Muscle of leg (tissue), 16 donors: ENCODE measurements at places on chromosomes 5 and 9. TPM values are rescaled to one million over a fixed set of nuclear protein-coding genes. Genes with fewer than 3 reads are reported as not detected.
A peak's percentile ranks its signal among the peaks of the same experiment; 100 is the strongest.

Gene ZFP2
- 2.9 TPM for total RNA-seq

GRCh38 chr9:75130621-75131230 is 42.4 kb downstream of the OSTF1 start:
- peaks cover 10% of the 10 kb centered on the region for H3K36me3 ChIP-seq
- no peaks in the 10 kb centered on the region for H3K27me3 ChIP-seq
- H3K27ac ChIP-seq: no peak overlapping the region
- no peak overlapping the region for H3K4me3 ChIP-seq
- DNase-seq: no peak

DNA sequence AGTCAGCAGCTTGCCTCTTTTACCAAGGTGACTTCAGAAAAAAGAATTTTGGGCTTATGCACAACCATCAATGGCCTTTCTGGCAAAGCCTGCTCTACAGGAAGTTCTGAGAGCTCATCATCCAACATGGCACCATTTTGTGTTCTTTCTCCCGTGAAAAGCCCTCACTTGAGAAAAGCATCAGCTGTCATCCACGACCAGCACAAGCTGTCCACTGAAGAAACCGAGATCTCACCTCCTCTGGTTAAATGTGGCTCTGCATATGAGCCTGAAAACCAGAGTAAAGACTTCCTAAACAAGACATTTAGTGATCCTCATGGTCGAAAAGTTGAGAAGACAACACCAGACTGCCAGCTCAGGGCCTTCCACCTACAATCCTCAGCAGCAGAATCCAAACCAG is 111.2 kb downstream of the SNCAIP start:
- no peak overlapping the region for H3K4me3 ChIP-seq
- peaks cover 6% of the 10 kb centered on the region for H3K4me1 ChIP-seq
- H3K27me3 ChIP-seq: no peaks in the 10 kb centered on the region
- H3K27ac ChIP-seq: no peak overlapping the region
- DNase-seq: no peak
- H3K36me3 ChIP-seq: no peaks in the 10 kb centered on the region

GRCh38 chr5:112491257-112491656 is 72.2 kb upstream of the EPB41L4A start:
- DNase-seq: no peak
- H3K36me3 ChIP-seq: no peaks in the 10 kb centered on the region
- no peak overlapping the region for H3K27ac ChIP-seq
- no peaks in the 10 kb centered on the region for H3K4me1 ChIP-seq
- H3K4me3 ChIP-seq: no peak overlapping the region

DNA sequence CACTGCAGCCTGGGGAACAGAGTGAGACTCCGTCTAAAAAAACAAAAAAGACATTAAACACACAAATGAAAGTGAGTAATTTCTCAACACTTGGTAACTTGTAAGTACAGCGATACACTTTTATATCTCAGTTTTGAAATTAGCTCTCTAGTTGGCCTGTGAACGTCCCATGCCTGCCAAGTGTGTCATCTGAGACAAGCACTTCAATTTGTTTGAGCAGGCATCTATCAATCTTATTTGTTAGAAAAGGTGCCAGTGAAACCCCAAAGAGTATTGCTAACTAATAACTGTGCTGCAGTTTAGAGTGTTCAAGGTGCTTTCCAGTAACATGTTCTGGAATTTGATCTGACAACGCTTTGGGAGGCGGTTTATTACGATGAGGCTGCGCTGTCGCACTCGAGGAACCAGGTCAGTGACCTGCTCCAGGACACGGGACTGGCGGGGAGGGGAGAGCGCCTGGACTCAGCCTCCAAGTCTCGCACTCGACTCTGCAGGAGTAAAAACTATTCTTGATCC is 1.1 kb upstream of the SPIN1 start:
- H3K36me3 ChIP-seq: peaks cover 5% of the 10 kb centered on the region
- peaks cover 6% of the 10 kb centered on the region for H3K4me1 ChIP-seq
- peak; percentile 62 for DNase-seq
- H3K4me3 ChIP-seq: peak overlapping the region; percentile 82

- H3K4me3 ChIP-seq: no peak overlapping the region
- DNase-seq: no peak
- no peak overlapping the region for H3K27ac ChIP-seq
- H3K36me3 ChIP-seq: no peaks in the 10 kb centered on the region
- no peaks in the 10 kb centered on the region for H3K4me1 ChIP-seq
Observed at GRCh38 chr9:109599131-109599530, 101.0 kb upstream of the PTPN3 start.

DNA sequence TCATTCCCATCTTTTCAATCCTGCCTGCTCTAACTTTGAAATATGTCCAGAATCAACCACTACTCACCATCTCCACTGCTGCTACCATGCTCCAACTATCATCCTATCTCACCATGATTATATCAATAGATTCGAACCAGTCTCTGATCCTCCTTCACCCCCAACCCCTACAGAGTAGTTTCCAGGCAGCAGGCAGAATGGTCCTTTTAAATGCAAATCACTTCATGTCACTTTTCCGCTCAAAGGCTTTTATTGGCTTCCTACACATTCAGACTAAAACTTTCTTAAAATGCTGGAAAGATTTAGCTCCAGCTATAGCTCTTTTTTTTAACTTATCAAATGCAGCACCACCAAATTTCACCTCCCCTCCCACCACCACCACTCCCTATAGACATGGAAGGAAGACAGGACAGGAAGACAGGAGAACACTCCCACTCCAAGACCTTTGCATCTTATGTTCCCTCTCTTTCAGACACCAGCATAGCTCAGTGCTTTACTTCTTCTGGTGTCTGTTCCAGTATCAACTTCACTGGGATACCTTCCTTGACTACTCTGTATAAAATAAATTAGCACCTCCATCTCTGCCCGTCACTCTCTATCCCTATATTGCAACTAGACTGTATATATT is 9.9 kb upstream of the PPP2R2B start:
- H3K4me3 ChIP-seq: no peak overlapping the region
- no peaks in the 10 kb centered on the region for H3K27me3 ChIP-seq
- no peaks in the 10 kb centered on the region for H3K36me3 ChIP-seq
- no peak for DNase-seq
- no peaks in the 10 kb centered on the region for H3K4me1 ChIP-seq

Gene NPR3
- total RNA-seq: 14.3 TPM

Gene PTGR1
- 39.4 TPM for total RNA-seq

- no peak overlapping the region for H3K4me3 ChIP-seq
- no peaks in the 10 kb centered on the region for H3K4me1 ChIP-seq
- H3K36me3 ChIP-seq: no peaks in the 10 kb centered on the region
Observed at GRCh38 chr5:111954516-111955395, 197.8 kb upstream of the NREP start.

DNA sequence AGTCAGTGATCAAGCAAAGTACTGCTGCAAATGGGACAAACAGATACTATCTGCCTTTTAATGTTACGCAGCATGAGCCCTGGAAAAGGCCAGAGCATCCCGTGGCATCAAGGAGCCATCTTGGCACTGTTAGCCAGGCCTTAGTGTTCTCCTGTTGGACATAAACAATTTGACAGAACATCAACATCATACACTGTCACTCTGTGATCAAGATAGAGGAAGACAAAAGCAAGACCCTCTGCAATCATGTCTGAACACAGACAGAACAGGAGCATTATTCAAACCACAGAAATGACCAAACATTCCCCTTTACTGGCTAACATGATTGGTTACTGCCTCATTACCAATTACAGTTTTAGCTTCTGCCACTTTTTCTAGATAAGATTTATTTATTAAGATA is 21.2 kb upstream of the ROPN1L start:
- H3K36me3 ChIP-seq: peaks cover 64% of the 10 kb centered on the region
- H3K4me1 ChIP-seq: peaks cover 3% of the 10 kb centered on the region
- no peaks in the 10 kb centered on the region for H3K27me3 ChIP-seq
- no peak for DNase-seq
- H3K27ac ChIP-seq: no peak overlapping the region
- no peak overlapping the region for H3K4me3 ChIP-seq
